ENCODE measurements at places on chromosomes 4 and X. TPM values are rescaled to one million over a fixed set of nuclear protein-coding genes. Genes with fewer than 3 reads are reported as not detected.

DNA sequence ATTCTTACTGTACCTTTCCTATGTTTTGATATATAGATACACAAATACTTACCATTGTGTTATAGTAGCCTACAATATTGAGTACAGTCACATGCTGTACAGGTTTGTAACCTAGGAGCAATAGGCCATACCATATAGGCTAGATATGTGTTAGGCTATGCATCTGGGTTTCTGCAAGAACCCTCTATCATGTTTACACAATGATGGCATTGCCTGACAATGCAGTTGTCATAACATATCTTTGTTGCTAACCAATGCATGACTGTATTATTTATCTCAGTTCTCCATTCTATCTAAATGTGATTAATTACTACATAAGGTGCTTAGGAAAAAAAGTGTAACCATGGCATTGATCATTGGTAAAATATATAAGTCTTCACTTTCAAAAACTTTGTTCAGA lies 10.0 kb upstream of the SPCS3 start:
- no peak for DNase-seq

DNA sequence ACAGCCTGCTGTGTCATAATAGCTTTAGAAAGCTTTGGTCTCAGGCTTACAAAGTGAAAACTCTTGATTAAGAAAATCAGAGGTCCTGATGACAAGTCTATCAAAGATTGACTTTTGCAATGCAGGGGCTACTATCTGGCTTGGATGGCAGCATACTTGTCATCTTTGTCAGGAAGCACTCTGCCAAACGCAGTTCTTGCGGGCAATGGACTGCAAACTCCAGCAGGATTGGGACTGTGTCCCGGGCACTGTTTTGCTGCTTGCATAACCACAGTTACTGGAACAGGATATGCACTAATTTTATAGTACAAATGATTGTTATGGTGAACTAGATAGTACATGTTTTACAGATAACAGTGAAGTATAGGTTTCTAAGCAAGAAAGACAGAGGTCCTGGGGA lies 185.6 kb downstream of the IQCM start:
- no peak for DNase-seq

GRCh38 chr4:40516651-40517050 lies 113.0 kb downstream of the RBM47 start:
- DNase-seq = no peak

DNA sequence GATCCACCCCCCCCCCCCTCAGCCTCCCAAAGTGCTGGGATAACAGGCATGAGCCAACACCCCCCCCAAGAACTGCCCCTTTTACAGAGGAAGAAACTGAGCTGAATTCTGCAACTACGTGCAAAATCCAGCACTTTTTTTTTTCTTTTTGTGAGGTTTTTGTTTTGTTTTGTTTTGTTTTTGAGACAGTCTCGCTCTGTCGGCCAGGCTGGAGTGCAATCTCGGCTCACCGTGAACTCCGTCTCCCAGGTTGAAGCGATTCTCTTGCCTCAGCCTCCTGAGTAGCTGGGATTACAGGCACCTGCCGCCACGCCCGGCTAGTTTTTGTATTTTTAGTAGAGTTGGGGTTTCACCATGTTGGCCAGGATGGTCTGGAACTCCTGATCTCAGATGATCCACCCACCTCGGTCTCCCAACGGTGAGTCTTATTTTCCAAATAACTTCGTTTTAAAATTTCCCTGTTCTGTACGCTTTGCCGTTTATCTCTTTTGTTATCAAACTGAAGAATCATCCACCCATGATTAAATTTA lies 4.9 kb downstream of the CRLF2 start:
- DNase-seq = no peak

The FGD1 gene
- total RNA-seq = under 0.01 TPM

DNA sequence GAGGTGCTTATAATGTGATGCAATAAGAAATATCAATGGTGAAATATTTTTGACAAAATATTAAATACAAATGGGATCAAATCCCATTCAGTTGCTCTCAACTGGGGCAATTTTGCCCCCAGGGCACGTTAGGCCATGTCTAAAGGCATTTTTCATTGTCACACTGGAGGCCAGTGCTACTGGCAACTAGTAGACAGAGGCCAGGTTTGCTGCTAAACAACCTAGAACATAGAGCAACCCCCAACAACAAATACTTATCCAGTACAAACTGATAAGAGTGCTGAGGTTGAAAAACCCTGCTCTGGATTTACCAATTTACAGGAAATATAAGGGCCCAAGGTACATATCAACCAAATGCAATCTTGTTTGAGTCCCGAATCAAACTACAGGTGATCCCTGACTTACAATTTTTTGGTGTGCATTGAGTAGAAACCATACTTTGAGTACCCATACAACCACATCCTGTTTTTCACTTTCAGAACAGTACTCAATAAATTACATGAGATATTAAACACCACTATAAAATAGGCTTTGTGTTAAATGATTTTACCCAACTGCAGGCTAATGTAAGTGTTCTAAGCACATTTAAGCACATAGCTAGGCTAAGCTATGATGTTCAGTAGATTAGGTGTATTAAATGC lies 237.5 kb downstream of the HNRNPD start:
- no peak for DNase-seq

- no peak for DNase-seq
Measured at GRCh38 chr4:2298532-2298991, 36.7 kb upstream of the MXD4 start.

The SUPT20HL2 gene
- not detected for total RNA-seq

GRCh38 chr4:84480082-84480481 lies 19.0 kb downstream of the NKX6-1 start:
- no peak for DNase-seq

- no peak for DNase-seq
Measured at GRCh38 chr4:165553221-165553810, 174.5 kb downstream of the CPE start.

GRCh38 chr4:156939801-156940200 lies 31.8 kb downstream of the PDGFC start:
- no peak for DNase-seq

GRCh38 chr4:576991-577498 lies 950 bp upstream of the TMEM271 start:
- no peak for DNase-seq

The MGARP gene
- not detected for total RNA-seq

- no peak for DNase-seq
Measured at GRCh38 chr4:98474408-98474844, 184.0 kb downstream of the TSPAN5 start.

The YY2 gene
- 1.1 TPM for total RNA-seq

The GAGE2A gene
- total RNA-seq = not detected

The POU3F4 gene
- total RNA-seq = under 0.01 TPM

- DNase-seq = no peak
Measured at GRCh38 chrX:100315566-100315965, 94.5 kb downstream of the PCDH19 start.

DNA sequence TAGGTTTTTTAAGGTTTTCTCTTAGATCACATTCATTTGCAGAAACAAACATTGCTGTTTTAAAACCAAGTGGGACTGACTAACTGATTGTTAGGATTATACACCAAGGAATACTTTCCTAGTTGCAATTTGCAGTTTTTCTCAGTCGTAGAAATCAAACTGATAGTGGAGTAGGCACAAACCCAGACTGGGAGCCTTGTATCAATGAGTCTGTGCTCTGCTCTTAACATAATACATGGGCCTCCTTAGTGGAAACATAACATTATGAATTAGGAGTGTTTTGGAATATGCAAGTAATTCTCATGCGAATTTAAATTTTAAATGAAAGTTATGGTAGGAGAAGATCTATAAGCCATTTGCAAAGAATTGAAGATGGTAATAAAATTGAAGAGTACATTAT lies 223.5 kb downstream of the CLCN4 start:
- no peak for DNase-seq

The ETNPPL gene
- total RNA-seq = not detected

- peak; percentile 68 for DNase-seq
Measured at GRCh38 chr4:2462218-2462991, 6.5 kb upstream of the RNF4 start.

The CLTRN gene
- total RNA-seq = 0.27 TPM

The TREX2 gene
- total RNA-seq = 4.3 TPM

- peak; percentile 41 for DNase-seq
Measured at GRCh38 chrX:141176586-141177451, at the start of gene LDOC1. Gene LDOC1, minus strand, starts transcription at chrX:141177129. Its CDS starts 108 bp downstream, at chrX:141177021.

The PCDH10 gene
- under 0.01 TPM for total RNA-seq

The VAMP7 gene
- 22.4 TPM for total RNA-seq

- no peak for DNase-seq
Measured at GRCh38 chr4:99893029-99893428, 1.2 kb downstream of the LAMTOR3 start.

The CLDN2 gene
- not detected for total RNA-seq

The DCHS2 gene
- total RNA-seq = under 0.01 TPM

DNA sequence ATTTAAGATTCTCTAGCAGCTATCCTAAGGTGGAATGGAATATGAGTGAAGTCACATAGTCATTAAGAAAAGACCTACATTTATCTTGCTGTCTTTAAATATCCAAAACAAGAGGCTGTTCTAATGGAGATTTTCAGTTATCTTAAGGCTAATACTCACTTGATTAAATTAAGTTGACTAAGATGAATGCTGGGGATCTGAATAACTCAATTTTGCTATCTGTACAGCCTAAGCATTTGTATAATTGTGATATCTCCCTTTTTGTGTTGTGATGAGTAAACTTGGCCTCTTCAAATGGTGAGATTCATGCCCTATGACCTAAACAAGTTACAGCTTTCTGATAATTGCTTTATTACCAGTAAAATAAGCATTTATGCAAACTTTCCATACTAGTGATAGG lies 13.6 kb upstream of the GUCY1A1 start:
- DNase-seq = no peak

DNA sequence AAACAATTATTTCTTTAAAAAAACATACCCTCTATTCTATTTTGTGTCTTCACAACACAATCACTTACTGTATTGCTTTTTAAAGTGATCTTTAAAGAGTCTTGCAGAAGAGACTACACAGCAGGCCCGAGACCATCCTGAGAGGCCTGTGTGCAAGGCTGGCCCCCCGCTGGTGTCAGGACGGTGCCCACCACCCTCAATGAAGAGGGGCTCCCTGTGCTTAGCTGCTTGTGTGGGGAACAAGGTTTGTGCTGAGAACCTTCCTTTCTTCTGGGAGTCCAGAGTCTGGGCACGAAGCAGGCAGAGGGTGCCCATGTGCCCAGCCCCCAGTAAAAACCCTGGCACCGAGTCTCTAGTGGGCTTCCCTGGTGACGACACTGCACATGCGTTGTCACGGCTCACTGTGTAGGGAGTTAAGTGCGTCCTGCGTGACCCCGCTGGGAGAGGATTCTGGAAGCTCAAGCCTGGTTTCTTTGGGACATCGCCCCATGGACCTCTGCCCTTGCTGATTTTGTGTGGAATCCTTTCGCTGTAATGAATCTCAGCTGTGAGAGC lies 22.0 kb downstream of the RGS12 start:
- no peak for DNase-seq

The UPF3B gene
- total RNA-seq = 1.3 TPM

Measured in hematopoietic multipotent progenitor cell (in vitro differentiated cells).